ENCODE measurements at places on chromosomes 5 and 9.

DNA sequence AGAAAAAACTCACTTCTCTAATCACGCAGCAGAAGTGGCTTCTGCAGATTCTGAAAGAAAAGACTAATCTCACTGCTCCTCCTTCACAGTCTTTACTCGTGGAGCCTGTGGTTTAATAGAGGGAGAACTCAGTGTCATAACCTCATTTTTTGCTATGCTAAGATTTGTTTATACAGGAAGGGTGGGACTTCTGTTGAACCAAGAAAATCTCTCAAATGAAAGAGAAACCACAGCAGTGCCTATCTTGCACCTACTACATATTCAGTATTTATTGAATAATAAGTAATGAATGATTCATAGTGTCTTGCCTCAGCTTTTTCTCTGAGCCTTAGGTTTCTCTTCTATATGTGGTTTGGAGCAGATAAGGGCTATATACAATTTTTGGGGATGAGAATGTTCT lies 136.1 kb upstream of the DMAC1 start:
- DNase-seq: no peak

DNA sequence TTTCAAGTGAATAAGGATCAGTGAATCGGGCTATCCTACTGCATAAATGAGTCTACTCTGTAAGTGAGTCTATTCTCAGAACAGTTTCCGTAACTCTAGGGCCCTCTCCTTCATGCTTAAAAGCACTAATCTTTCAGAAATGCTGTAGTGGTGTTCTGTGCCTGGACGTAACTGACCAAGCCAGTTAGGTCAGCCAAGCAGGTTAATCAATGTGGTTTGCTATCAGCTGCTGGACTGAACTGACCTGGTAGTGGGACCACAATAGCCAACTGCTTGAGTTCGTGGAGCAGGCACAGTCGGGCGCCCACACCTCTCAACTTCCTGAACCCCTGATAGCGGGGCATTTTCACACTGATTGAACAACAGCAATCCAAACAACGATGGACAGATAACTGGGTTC lies 6.8 kb downstream of the SLC1A3 start:
- DNase-seq: no peak

GRCh38 chr5:80609692-80610091 lies 39.6 kb upstream of the ANKRD34B start:
- DNase-seq: no peak

GRCh38 chr5:54254482-54255198 lies 55.7 kb downstream of the ARL15 start:
- DNase-seq: no peak

DNA sequence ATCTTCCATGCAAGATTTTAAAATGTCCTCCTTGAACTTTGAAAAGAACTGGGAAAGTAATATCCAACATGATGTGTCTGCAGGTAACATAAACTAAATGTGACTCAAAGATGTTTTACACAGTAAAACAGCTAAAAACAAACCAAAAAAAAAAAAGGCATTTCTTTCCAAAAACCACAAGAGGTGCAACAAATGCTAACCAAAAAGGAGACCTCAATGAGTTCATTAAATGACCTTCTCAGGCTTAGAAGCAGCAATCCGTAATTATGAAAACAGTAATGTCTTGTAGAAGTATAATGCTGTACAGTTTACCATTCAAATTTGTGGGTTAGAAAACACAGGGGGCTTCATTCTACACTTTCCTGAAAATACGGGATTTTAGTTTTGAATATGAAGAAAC lies 2.5 kb downstream of the RNF145 start:
- no peak for DNase-seq

DNA sequence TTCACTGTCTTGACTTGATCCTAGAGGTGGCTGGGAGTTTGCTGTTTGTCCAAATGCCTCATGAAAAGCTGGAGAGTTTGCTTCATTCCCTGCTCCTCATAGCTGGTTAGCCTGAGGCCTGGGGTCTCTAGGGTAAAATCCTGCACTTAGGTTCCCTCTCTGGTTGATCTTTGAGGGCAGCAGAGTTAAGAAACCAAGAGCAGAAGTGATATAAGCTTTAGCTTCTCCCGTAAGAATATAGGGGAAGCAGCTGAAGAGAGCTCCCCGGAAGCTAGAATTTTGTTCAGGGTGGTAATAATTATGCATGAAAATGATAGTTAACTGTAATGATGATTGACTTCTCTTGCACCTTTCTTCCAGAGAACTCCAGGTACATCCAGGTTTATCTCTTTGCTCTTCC lies 1.4 kb downstream of the FAM53C start:
- DNase-seq: no peak

DNA sequence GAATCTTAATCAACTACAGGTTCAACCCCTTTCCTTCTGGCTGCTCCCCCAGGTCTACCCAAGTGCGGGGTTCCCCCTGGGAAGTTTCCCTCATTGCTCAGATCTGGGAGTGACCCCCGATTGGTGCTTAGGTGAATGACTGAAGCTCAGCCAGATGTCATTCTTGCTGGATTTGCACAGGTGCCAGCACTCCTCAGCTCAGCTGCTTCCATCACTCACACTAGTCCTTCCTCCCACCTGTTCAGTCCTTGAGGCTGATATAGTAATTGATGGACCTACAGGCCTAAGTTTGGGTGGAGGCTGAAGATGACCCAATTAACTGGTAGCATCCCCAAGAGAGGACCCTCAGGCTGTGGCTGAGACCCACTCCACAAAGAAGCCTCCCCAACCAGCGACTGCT lies 32.9 kb downstream of the PRLR start:
- DNase-seq: no peak

DNA sequence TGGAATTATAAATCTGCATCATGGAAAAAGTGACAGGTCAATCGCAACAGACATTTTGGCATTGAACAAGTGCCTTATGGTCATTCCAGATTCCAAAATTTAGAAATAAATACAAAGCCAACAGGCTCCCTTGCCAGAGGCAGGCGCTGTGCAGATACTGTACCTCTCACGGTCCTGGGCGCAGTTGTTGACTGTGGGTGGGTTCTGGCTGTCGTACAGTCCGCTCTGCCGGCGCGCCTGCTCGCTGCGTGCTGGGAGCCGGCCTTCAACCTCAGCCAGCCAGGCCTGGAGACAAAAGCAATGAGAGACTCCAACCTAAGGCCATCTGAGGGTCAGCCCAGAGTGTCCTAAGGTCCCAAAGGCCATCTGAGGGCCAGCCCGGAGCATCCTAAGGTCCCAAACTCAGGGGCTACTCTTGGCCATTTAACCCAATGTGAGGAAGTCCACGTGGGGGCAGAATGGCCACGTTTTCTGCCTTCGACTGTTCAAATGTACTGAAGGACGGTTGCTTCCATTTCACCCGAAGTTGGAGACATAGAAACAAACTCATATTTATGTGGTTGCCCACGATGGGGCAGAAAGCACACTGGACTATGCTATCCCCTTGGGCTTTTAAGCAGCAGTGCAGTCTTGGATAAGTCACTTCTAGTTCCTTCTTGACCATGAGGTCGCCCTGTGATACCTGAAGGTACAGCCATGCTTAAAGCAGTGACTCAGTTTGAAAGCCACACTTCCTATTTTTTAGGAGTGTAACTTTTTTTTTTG lies 65.2 kb downstream of the USP20 start:
- no peak for DNase-seq

DNA sequence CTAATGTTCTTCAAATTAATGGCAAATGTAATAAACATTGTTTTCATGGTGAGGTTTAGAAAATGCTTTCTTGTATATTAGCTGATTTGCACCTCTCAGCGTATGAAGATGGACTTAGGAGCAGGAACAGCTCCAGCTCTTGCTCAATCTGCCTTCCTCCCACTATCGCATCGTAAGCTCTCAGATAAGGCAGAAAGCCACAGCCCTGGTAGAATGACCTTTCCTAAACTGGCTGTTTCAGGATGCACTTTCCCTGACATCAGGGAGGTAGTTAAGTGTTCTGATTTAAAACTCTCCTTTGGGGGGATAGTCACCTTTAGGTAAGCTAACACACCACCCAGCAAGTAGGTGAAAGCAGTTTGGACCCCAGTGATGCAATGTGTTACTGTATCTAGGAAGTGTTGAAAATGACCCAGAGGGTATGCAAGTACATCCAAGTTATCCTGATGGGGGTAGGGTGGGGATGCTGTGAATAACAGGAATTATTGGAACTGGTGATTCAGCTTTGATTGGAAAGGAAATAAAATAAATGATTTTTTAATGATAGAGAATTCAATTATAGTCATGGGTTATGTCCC lies 72.3 kb downstream of the LMNB1 start:
- no peak for DNase-seq

GRCh38 chr5:56148453-56148971 lies 84.6 kb downstream of the ANKRD55 start:
- DNase-seq: peak; percentile 36

DNA sequence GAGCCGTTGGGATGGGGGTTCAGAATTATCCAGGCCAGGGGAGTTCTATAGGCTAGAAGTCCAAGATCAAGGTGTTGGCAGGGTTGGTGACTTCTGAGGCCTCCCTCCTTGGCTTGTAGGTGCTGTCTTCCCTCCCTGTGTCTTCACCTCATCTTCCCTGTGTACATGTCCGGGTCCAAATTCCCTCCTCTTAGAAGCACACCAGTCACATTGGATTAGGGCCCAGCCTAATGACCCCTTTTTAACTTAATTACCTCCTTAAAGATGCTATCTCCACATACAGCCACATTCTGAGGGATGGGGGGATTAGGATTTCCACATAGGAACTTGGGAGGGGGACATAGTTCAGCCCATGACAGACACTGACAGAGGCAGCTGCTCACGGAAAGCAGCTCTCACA lies 12.1 kb downstream of the LRSAM1 start:
- DNase-seq: no peak

DNA sequence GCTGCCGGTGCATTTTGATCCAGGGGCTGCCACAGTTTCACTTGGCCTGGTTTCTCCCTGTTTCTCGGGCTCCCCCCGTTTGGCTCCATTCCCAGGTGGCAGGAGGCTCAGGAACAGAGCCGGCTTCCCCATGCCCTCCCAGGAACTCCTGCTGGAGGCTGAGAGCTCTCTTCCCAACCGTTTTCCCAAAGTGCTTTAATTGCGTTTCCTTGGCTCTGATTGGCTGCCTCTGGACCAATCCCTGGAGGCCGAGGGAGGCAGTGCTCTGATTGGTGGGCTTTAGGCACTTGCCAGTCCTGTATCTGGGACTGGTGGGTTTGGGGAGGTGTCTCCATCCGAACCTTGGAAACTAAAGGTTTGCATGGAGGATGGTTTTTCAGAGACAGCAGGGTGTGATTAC lies 4.9 kb downstream of the TSPAN17 start:
- DNase-seq: no peak

DNA sequence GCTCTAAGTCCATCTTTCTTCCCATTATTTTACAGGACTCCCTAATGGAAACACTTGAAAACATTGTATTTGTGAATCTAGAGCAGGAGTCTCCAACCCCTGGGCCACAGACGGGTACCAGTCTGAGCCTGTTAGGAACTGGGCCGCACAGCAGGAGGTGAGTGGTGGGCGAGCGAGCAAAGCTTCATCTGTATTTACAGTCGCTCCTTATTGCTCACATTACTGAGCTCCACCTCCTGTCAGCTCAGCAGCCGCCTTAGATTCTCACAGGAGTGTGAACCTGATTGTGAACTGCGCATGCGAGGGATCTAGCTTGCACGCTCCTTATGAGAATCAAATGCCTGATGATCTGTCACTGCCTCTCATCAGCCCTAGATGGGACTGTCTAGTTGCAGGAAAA lies 111.0 kb downstream of the MED27 start:
- no peak for DNase-seq

- DNase-seq: no peak
Measured at GRCh38 chr5:58793888-58794657, 211.2 kb downstream of the RAB3C start.

DNA sequence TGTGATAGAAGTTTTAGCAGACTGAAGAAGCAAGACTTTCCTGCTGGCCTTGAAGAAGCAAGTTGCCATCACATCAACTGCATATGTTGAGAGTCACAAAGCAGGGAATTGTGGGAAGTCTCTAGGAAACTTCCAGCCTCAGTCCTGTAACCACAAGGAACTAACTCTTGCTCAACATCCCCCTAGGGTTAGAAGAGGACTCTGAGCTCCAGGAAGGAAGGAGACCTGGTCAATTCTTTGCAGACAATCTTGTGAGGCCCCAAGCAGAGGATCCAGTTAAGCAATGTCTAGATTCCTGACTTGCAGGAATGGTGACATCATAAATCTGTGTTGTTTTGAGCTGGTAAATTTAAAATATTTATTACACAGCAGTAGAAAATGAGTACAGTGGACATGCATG lies 18.6 kb upstream of the ZNF366 start:
- DNase-seq: no peak

DNA sequence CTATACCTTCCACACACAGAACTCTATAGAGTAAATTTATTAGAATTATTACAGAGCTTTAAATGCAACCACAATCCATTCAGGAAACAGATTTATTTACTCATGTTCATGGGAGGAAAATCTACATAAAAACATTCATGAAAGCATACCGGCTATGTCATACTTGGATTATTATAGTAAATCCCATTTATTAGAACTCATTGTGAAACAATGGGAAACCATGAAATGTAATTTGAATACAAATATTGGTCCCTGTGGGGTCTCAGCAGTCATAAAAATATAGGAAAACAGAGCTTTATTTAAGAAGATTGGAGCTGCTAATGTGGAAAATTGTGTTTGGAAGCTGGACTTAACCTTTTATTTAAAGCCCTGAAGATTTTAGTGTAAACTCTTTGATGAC lies 80.7 kb downstream of the HAPLN1 start:
- DNase-seq: no peak

DNA sequence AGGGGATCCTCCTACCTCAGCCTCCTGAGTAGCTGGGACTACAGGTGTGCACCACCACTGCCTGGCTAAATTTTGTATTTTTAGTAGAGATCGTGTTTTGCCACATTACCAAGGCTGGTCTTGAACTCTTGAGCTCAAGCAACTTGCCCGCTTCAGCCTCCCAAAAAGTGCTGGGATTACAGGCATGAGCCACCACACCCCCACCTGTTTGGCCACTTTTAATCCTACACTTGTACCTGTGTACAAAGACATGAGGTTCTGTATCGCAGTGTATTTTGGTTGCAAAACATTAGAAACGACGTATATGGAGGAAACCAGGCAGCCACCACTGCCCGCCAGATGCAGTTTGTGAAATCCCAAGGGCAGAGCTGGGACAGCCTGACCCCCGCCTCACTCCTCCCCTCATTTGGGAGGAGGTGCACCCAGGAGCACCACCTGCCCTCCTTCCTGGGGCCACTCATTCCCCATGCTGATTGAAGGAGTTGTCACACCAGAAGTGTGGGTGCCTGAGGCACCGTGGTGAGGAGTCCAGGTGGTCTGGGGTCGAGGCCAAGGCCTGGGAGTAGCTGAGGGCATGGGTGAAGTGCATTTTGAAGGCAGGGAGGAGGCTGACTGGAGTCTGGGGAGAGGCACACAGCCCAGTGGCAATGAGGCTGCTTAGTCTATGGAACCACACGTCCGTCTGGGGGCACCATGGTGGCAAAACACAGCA lies 39.3 kb upstream of the OLFM1 start:
- DNase-seq: no peak

DNA sequence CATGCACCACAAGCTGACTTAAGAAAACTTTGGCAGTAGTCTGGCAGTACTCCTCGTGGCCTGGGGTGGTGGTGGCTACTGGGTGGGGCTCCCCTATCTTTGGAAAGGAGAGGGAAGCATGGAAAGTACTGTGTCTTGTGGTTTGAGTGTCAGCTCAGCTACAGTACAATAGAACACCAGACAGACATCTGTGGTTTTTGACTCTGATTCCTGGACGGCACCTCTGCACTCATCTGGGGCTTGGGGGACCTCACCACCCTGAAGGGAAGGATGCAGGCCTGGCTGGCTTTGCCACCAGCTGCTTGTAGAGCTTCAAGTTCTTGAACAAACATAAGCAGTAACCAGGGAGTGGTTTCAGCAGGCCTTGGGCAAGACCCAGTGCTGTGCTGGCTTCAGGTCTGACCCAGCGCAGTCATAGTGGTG lies 40.6 kb downstream of the TNFSF8 start:
- no peak for DNase-seq

- peak; percentile 37 for DNase-seq
Measured at GRCh38 chr5:180803181-180804128, 849 bp upstream of the MGAT1 start.
